ENCODE measurements at places on chromosomes 7 and 10.
A peak's percentile ranks its signal among the peaks of the same experiment; 100 is the strongest.

GRCh38 chr7:52085610-52086009 is 769.0 kb upstream of the COBL start:
- no peak for ATAC-seq

DNA sequence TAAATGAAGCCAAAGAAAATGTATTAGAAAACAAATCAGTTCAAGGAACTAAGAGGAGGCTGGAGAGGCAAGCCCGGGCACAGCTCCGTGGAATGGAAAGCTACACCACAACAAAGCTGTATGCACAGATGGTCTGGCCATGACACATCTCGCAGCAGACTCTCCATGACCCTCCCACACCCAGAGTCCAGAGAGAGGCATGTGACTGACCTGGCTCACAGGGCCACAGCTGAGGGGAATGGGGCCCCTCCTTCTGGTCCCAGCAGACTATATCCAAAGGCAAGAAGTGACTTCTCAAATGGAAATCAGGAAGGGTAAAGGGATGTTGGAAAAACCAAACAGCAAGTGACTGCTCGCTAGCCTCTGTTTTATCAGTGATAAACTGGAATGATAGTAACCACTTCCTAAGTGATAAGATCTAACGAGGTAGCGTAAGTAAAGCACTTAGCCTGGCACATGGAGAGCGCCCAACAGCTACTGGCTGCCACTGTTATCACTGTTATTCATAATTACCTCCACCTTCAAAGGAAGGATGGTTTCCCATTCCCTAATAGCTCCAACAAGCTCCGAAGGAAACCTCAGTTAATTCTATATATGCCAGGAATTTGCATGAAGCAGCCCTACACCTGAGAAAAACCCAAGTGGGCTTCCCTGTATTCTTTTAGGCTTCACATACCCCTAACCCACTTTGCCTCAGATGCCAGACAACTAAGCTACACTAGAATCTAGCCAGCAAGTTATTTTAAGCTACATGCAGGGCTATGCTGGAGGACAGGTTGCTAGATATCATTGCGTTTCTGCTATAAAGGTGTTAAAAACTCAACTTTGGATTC is 8.4 kb downstream of the OSBPL3 start:
- ATAC-seq: no peak

- no peak for ATAC-seq
Measured at GRCh38 chr7:52764492-52765169, 270.8 kb upstream of the POM121L12 start.

- ATAC-seq: no peak
Measured at GRCh38 chr7:14765731-14766130, 136.8 kb downstream of the DGKB start.

DNA sequence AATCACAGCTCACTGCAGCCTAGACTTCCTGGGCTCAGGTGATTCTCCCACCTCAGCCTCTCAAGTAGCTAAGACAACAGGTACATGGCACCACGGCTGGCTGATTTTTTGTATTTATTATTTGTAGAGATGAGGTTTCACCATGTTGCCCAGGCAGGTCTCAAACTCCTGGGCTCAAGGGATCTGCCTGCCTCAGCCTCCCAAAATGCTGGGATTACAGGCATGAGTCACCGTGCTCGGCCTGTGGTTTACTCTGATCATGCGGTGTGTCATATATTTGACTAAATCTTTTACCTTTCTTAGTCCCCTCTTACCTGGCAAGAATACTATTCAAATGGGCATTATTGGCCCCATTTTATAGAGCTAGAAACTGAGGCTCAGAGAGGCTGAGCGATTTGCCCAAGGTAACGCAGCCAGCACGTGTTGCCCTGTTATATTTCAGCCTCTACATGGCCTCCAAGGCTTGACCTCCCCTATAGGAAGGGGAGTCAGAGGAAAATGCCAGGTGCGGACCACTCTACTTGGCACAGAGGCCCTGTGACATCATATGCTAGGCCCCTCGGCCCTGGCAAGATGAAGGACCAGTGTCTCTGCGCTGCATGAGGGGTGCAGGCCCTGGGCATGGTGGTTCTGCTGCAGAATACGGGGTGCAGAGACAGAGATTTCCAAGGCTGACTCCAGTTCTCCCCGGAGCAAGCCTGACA is 8.2 kb downstream of the ZCCHC24 start:
- ATAC-seq: no peak

DNA sequence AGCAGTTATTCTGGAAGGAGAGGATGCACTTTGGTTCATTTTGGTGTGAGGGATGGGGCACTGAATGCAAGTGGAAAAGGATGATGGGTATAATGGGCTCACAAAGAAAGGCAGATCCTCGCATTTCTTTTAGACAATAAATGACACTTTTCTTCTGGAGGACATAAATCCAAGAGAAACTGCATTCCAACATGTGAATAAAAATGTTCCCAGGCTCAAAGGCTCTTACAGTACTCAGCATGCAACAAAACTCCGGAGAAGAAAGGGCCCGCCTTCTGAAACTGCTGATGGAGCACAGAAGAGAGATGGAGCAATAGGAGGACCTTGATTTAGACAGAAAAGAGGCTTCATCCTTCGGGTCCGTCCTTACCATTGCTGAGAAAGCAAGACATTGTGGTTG is 538.2 kb upstream of the DPP6 start:
- ATAC-seq: no peak

DNA sequence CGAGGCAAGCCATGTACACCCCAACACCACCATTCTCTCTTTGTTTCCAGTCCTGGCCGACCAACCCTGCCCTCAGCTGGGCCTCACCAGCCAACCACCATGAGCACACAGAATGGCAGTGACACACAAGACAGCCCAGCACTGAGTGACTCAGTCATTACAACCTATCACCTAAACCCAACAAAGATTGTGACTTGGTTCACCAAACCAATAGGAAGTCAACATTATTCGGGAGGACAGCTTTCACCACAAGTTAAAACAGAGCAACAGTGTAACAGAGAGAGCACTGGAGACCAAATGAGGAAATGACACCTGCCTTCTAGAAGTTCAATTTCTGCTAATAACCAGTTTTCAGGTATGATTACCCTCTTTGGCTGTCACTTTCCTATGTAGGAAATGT is 72.1 kb downstream of the DNMBP start:
- ATAC-seq: peak; percentile 76

GRCh38 chr7:106277976-106278375 is 6.8 kb downstream of the NAMPT start:
- no peak for ATAC-seq

- peak; percentile 60 for ATAC-seq
Measured at GRCh38 chr10:80204677-80205476, 460 bp downstream of the ANXA11 start.

DNA sequence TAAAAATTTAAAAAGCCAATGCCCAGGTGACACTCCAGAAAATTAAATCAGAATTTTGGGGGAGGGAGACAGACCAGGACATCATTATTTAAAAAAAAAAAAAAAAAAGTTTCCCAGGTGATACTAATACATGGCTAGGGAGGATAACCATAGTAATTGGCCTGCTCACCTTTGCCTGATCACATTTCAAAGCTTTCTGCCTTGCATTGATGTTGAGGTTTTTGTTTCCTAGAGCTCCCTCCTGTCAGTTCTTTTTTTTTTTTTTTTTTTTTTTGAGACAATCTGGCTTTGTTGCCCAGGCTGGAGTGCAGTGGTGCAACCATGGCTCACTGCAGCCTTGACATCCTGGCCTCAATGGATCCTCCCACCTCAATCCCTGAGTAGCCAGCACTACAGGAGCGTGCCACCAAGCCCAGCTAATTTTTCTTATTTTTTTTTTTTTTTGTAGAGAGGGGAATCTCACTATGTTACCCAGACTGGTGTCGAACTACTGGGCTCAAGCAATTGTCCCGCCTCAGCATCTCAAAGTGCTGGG is 38.1 kb downstream of the CPED1 start:
- no peak for ATAC-seq

GRCh38 chr10:44460416-44460815 is 75.5 kb upstream of the CXCL12 start:
- no peak for ATAC-seq

GRCh38 chr7:143346018-143346417 is 16.5 kb downstream of the FAM131B start:
- no peak for ATAC-seq

DNA sequence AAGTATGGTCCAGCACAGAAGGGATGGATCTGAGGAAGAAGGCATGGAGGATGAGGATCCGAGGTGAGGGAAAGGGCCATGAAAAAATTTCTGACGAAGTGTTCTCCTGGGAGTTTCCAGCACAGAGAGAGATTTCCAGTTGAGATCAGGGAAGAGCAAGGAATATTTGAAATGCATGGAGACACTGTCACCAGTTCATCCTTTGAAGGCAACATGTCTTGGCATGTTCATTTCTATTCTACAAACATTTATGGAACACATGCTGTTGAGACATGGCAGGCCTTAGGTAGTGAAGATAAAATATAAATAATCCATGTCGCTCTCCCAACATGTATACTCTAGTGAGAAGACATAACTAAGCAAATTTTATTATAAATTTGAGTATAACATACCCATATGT is 234.0 kb upstream of the TCF7L2 start:
- ATAC-seq: no peak

DNA sequence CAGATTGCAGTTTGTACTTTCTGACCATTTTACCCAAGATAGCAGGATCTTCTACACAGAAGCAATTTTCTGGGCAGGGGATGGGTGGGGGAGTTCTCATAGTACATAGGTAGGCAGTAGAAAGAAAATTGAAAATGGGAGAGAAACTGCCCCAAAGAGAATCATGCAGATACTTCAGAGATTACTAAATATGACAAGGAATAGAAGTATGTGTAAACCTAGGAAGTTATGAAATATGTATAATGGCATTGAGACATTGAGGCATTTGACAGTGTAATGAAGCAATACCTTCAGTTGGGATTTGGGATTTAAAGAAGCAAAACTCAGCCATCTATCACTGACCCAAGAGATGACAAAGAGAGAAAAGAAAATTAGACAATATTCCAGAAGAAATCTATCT is 233.0 kb downstream of the PTN start:
- no peak for ATAC-seq
